Stomach (tissue), 19 donors: ENCODE measurements at places on chromosomes 12 and 14. TPM values are rescaled to one million over a fixed set of nuclear protein-coding genes. Genes with fewer than 3 reads are reported as not detected.

RFX4 gene
- not detected for total RNA-seq

KRT80 gene
- total RNA-seq = 0.37 TPM

DNA sequence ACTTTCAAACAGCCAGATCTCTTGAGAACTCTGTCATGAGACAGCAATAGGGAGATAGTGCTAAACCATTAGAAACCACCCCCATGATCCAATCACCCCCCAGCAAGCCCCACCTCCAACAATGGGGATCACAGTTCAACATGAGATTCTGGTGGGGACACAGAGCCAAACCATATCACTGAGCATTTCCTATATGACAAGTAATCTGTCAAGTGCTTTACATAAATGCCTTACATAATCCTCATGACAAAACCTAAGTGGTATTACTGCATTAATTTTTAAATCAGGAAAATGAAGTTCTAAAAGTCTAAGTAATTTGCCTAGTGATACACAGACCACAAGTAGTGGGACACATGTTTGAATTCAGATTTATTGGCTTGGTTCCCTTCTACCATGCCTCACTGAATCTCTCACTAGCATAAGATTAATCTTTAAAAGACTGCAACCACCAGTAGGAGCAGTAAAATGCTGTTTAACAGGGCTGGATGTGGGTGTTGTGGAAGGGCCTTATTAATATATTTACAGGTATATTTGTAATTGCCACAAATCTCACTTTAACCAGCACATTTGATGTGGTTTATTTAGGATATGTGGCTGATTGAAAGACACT is 323.1 kb upstream of the FBXO33 start:
- H3K27ac ChIP-seq = no peak overlapping the region
- no peak for DNase-seq
- H3K4me1 ChIP-seq = no peaks in the 10 kb centered on the region

DNA sequence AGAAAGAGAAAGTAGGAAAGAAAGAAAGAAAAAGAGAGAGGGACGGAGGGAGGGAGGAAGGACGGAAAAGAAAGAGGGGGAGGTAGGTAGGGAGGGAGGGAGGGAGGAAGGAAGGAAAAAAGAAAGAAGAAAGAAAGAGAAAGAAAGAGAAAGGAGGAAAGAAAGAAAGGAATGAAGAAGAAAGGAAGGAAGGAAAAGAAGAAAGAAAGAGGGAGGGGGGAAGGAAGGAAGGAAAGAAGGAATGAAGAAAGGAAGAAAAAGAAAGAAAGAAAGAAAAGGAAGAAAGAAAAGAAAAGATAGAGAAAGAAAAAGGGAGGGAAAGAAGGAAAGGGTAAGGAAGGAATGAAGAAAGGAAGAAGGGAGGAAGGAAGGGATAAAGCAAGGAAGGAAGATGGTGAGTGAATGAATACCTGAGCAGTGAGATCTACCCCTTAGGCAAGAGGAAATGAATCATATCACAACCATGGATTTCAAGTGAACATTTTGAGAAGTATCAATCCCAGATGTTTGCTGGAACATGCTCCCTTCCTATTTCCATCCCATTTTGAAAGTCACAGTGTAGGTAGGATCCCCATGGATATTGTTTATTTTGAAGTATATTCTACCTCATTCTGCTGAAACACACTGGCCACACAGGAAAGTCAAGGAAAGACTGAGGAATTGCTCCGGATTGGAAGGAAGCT is 639.4 kb upstream of the TBX3 start:
- H3K4me1 ChIP-seq = no peaks in the 10 kb centered on the region
- no peak overlapping the region for H3K4me3 ChIP-seq
- H3K27me3 ChIP-seq = no peaks in the 10 kb centered on the region
- no peaks in the 10 kb centered on the region for H3K36me3 ChIP-seq
- no peak overlapping the region for H3K27ac ChIP-seq

DNA sequence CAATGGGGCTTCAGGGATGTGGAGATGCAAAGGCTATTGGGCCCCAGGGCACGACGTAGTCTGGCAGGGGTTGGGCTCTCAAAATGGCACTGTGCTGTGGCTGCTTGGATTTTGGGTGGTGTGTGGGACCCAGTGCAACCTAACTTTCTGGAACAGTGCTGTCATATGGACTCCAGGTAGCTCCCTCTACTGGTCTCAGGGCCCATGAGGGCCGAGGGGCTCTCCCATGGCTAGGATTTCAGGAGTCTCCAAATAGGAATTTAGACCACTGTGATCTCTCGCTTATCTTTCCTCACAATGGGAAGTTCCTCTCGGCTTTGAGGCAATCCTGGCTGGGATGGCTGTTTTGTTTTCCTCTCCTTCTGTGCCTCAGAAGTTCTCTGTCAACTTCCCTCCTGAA is 68.2 kb upstream of the MUCL1 start:
- H3K36me3 ChIP-seq = no peaks in the 10 kb centered on the region
- H3K4me1 ChIP-seq = no peaks in the 10 kb centered on the region
- H3K27me3 ChIP-seq = no peaks in the 10 kb centered on the region

DNA sequence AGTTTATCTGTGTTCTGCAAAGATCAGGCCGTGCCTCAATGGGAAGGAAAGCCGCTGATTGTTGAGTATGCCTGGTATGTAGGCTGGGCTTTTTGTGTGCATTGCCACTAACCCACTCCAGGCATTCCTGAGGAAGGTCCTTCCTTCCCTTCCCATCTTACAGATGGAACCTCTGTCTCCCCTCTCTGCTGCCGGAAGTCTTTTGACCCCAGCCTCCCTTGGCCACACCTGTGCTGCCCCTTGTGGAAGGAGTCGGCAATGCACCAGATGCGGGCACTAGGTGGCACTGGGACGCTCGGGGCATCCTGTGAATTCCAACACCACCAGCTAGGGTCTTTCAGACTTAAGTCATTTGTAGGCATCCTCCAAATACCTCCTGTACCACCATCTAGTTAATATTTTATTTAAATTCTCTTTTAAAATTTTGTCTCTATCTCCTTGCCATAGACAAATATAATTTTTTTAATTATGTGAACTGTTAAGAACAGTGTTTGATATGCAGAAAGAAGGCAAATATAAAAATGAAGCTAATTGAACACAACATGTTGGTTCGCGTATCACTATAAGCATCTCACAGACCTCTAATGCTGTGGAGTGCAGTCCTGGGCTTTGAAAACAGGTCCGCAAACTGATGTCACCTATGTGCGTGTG is 99.6 kb downstream of the RIN3 start:
- no peaks in the 10 kb centered on the region for H3K27me3 ChIP-seq
- peak; percentile 46 for DNase-seq

DNA sequence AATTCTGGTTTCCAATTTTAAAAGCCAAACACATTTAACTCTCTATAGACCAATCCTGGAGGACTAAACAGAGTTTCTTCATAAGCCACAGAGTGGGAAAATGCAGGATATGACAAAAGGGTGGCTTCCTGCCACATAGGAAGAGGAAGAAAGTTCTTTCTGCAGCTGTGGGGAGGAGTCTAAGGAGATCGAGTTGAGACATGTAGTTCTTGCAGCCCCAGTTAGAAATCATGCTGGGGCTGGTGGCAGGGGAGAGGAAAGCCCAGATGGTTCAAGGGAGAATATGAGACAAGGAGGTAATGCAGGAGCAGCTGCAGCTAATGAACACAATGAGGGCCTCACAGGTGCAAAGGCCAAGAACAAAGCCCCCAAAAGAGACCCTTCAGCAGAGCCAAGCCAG is 85.0 kb upstream of the ARID2 start:
- no peak overlapping the region for H3K27ac ChIP-seq
- H3K4me3 ChIP-seq = no peak overlapping the region
- no peaks in the 10 kb centered on the region for H3K36me3 ChIP-seq
- H3K4me1 ChIP-seq = no peaks in the 10 kb centered on the region

DNA sequence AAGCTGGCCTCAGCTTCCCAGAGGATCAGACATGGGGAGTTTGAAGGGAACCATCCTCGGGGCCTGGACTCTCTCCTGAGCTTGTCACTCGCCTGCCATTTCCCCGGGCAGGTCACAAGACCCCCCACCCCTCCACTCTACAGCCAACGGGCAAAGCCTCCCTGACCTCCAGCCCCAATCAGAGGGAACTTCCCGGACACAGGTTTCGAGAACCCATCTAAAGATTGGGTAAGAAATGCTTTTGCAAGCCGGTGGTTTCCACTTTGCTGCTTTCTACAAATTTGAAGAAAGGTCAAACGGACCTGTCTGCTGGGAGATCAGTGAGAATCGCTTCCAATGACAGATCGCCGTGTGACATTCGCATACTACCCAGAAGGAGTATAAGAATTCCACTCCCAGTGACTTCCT is 89.6 kb downstream of the SCARB1 start:
- no peaks in the 10 kb centered on the region for H3K36me3 ChIP-seq
- no peaks in the 10 kb centered on the region for H3K4me1 ChIP-seq
- DNase-seq = no peak
- peak overlapping the region; percentile 13 for H3K4me3 ChIP-seq
- peak overlapping the region; percentile 64 for H3K27ac ChIP-seq
- H3K27me3 ChIP-seq = peaks cover 6% of the 10 kb centered on the region

DNA sequence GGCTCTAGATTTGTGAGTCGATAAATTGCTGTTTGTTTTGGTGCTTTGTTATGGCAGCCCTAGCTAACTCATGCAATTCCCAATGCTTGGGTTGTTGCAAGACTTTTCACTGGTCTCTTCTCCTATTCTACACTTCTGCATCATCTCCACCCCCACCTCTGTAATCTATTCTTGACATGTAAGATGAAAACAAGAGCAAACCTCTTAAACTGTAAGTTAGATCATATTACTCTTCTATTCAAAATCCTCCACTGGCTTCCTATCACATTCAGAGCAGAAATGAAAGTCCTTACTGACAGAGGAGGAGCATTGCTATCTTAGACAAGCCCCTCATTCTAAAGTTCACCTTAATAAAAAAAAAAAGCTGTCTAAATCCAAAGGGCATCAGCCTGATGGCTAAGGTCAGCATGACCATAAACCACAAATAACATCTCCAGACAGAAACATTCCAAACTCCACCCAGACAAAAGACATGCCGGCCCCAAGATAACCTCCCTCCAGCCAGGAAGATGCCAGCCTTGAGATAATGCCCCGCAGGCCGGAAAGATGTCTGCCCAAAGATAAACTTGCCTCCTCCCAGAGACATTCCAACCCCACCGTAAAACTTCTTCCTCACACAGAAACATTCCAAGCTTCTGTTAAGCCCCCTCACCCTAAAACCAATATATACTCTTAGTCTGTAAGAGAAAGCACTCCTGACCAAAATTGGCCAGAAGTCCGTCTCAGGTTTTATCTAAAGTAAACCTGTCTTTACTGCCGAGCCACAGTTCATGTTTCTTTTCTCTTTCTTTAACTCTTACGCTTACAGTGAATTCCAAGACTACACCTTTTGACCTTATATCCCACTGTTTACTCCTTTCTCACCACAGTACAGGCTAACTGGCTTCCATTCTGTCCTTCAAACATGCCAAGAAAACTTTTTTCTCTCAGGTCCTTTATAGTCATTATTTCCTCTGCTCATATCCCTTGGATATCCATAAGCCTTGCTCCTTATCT is 308.9 kb downstream of the KCNH5 start:
- H3K4me1 ChIP-seq = no peaks in the 10 kb centered on the region
- H3K36me3 ChIP-seq = no peaks in the 10 kb centered on the region
- H3K27me3 ChIP-seq = no peaks in the 10 kb centered on the region
- H3K27ac ChIP-seq = no peak overlapping the region
- no peak overlapping the region for H3K4me3 ChIP-seq

TOGARAM1 gene
- total RNA-seq = 34.7 TPM

DNA sequence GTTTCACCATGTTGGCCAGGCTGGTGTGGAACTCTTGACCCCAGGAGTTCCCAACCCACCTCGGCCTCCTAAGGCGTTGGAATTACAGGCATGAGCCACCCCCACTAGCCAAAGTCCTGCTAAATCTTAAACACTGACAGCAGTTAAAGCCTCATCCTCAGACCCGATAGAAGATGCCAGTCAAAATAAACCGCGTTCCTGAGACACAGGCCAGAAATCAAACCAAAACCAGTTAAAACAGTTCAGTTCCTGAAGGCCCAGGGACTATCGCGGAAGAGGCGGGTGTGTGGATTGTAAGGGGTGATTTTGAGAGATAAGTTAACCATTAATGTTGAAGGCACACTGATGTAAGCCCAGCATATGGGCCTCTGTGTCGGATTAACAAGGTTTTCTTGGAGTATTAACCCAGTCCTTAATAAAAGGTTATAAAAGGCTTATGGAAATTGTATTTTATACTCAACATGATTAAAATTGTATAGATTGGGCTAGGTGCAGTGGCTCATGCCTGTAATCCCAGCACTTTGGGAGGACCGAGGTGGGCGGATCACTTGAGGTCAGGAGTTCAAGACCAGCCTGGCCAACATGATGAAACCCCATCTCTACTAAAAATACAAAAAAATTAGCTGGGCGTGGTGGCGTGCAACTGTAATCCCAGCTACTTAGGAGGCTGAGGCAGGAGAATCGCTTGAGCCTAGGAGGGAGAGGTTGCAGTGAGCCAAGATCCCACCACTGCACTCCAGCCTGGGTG is 18.7 kb upstream of the CDCA4 start:
- no peaks in the 10 kb centered on the region for H3K4me1 ChIP-seq
- peaks cover 5% of the 10 kb centered on the region for H3K27me3 ChIP-seq
- no peak for DNase-seq
- no peak overlapping the region for H3K27ac ChIP-seq
